ENCODE measurements at places on chromosomes 7 and 10.

DNA sequence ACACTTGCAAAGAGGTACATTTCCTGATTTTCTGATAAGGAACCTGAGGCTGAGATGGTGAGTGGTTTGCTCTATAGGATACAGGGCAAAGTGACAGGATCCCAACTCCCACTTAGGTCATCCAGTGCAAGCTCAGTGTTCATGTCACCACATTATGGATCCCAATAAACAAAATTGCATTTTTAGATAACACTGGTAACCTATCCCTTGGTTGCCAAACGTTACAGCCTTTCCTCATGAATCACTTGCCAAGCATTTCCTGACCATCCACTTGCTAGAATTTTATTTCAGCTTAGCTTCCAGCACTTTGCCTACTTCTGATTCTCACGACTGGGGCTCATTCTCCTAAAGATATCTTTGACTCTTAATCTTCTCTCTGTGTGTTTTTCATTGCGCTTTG lies 131.4 kb upstream of the ODAD2 start:
- no peak for DNase-seq

DNA sequence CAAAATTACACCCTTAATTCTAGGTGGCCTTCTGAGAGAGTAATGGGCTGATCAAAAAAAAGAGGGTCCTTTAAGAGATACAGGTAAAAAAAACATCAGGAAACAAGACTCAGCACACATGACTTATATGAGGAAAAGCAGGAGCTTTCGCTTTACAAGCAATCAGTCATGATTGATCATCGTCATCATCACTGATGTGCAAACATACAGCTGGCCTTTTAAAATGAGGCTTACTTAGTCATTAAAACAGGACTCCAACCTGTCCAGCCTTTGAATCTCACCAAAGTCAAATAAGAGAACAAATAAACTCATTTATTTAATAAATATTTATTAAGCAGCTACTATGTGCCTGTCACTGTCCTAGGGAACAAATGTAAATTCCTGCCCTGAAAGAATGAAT lies 255.3 kb downstream of the SKAP2 start:
- DNase-seq: no peak

- no peak for DNase-seq
Observed at GRCh38 chr7:147079083-147079482, 962.5 kb downstream of the CNTNAP2 start.

DNA sequence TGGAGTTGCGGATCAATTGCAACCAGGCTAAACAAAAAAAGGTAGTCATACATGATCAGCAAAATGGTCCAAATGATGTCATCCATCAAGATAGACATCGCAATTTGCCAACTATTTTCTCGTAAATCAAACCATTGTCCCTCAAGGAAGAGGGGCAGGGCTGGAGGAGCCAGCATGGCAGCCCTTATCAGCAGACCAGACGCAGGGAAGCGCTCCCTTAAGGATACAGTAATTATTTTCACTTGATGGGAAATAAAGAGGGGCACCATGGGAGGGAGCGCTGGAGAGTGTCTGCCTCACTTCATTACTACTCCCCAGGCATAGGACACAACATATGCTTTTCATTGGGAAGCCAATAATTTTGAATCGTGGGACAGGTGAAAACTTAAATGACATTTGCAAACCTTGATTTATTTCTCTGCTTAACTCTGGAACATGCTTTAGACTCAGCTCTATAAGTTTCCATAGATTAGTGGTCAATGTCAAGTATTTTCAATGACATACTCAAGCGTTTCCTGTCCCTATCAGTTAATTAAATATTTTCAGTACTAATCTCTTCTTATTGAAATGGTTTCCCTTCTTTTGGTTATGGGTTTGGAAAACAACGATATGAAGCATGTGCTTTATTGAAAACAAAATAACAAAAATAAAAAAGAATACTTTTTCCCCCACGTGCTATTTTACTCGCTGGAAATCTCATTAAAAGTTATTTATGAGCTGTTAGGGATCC lies 202.4 kb upstream of the HABP2 start:
- no peak for DNase-seq

- DNase-seq: no peak
Observed at GRCh38 chr7:27145914-27146412, 1.6 kb downstream of the HOXA6 start.

DNA sequence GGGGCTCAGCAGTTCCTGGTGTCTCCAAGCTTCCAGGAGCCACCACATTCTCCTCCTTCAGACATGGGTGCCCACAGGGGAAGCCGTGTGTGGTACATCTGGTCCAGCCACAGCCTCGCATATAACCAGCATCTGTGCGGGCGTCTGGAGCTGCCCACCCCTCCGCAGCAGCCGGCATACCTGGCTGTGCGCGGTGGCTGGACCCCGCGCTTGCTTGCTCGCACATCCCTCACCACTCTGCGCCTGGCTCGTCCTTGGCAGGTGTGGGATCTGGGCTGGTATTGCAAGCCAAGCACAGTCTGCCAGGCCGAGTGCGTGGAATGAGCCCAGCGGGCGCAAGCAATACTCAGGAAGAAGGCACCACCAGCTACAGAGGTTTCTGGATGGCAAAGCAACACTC lies 117.7 kb upstream of the MBL2 start:
- DNase-seq: no peak

DNA sequence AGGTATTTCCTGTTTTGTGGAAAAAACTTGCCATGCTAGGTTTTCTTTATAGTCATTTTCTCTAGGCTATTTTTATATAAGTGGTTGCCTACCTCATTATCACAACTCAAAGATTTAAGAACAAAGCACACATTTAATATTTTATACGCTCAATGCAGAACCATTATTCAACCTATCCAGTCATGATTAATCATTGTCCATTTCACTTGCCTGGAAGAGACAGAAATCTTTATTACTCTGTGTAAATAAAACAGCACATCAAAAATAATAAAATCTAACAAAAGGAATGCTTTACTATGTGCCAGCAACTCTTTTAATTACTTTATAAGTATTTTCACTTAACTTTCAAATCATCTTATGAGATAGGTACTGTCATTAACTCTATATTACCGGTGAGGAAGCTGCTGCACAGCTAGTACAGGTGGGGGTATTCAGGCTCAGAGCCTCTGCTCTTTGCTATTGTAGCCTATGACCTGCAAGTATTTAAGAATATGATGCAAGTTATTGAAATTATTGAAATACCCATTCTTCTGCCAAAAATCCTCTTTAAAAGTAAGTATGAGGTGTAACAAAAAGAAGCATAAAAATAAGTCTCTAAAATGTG lies 16.4 kb upstream of the TAS2R16 start:
- DNase-seq: peak; percentile 4

- no peak for DNase-seq
Observed at GRCh38 chr10:100529475-100530298, at the start of gene NDUFB8. Gene NDUFB8 (minus strand): TSS chr10:100529871. CDS start chr10:100529851, 20 bp downstream.

DNA sequence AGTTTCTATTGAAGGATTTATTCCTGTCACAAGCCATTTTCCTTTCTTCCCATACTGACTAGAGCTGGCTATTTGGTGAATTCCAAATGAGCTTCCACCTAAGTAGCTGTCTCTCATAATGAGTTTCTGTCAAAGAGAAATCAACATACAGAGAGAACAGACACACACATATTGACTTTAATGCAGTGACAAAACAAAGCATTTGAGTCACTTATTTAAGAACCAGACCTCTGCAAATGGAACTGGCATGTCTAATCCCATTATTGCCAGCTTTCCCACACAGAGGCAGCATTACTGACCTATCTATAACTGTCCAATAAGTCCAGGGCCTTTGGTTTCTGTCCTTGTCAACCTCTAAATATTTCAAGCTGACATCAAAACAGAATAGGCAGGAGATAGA lies 179.3 kb upstream of the CSTF2T start:
- DNase-seq: no peak

- no peak for DNase-seq
Observed at GRCh38 chr7:152959610-152960009, 200.1 kb downstream of the ACTR3B start.

Measured in LNCaP clone FGC (cell line).